ENCODE measurements at places on chromosomes 4 and X. TPM values are rescaled to one million over a fixed set of nuclear protein-coding genes. Genes with fewer than 3 reads are reported as not detected.
A peak's percentile ranks its signal among the peaks of the same experiment; 100 is the strongest.

SMIM31 gene
- total RNA-seq = not detected

DNA sequence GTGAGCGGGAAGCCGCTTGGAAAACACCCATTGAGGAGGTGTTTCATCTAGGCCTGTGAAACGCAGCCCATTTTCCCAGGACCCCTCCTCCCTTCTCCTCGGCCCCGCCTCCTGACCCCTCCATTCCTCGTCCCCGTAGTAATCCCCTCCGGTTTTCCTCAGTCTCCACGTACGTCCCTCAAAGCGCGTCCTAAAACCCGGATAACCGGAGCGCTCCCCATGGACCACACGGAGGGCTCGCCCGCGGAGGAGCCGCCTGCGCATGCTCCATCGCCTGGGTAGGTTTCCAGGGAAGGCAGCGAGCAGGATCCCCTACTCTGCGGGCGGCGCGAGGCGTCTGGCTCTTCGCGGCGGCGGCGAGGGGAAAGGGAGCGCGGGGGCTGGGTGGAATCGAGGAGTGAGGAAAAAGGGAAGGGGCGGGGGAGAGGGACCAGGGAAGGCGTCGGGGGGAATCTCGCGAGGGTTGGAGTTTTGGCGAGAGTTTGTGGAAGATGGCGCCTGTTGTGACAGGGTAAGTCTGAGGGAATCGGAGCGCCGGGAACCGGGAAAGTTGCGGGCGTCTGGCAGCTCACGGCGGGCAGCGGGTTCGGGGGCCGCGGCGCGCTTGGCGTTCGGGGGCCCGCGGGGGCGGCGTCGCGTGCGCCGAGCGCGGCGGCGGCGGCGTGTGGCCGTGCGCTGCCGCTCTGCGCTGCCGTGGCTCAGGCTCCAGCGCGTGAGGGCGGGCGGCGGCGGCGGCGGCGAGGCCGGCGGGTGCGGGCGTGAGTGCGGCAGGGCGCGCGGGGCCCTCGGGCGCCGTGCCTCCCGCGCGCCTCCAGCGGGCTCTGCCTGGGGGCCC lies at the start of gene RBPJ:
RBPJ (plus strand) TSS at position 477 of the 835 bp plus-strand sequence; CDS start at position 492, 15 bp downstream.
- peak; percentile 97 for DNase-seq

DNA sequence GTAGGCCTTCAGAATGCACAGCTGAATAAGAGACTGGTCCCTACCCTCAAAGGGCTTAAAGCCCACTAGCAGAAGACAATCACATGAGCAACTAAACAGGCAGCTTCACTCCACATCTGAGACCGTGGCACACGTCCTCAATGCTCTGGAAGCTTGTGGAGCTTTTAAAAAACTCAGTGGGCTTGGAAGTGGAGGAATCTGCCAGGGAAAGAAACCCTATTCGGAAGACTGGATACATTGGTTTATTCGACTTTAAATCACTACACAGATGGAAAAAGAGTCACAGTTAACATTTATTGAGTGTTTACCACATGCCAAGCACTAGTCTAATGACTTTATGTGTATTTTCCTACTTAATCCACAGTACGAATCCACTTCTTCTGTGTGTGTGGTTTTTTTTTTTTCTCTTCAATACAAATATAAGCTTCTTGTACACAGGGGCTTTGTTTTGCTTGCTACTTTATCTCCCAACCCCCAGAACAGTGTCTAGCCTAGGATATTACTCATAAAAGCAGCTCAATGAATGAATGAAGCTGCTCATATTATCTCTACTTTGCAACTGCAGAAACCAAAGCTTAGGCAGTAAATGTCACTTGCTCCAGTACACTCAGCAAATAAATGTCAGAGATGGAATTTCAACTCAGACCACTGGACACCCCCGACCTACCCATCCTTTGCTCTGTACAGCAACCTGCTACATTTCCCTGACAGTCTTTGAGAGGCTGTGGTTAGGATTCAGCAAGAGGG lies 137.7 kb downstream of the LDB2 start:
- peak; percentile 26 for DNase-seq

DNA sequence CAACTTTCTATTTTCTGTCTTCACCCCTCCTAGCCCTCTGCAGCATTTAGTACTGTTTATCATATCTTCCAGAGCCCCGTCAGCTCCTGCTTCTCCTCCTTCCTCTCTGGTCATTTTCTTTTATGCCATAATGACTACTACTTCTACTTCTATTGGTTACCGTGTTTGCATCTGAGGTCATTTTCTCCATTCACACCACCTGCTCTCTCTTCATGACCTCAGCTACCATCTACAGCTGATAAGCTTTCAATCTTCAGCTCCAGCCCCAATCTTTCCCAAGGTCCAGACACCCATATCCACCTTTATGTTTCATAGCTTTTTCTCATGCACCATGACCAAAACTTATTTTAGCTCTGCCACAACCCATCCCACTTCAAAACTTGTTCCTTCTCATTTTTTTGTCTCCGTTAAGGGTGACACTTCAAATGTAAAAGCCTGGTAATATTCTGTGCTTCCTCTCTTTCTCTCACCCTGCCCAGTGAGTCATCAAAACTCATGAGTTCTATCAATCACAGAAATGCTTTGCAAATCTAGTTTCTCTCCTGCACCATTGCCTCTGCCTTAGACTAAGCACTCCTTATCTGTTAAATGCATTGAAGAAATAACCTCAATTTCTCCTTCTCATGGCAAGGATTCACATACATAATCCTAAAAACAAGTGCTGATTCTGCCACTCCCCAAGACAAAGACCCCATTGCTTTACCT lies 71.3 kb upstream of the IQCM start:
- peak; percentile 46 for DNase-seq

FAM241A gene
- not detected for total RNA-seq

CT45A2 gene
- not detected for total RNA-seq

GRCh38 chr4:173507471-173508385 lies 22.3 kb downstream of the HAND2 start:
- DNase-seq = no peak

GRCh38 chr4:178556796-178557195 lies 1114.6 kb upstream of the AGA start:
- DNase-seq = no peak

ZAR1 gene
- not detected for total RNA-seq

DNA sequence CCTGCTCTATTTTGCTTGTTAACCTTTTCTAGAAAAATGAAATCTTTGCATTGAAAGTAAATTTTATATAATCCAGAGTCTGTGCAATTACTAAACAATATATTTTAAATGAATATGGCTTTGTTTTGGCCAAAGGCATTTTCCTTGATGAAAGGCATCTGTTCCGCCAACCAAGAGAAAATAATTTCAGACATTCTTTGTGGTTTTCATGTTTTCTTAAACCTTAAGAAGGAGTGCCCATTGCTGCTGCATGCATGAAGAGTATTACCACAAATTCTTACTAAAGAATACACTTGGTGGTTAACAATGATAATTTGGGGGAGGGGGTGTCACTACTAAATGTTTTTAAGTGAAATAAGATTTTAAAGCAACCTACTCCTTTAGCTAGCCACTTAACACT lies 2.7 kb upstream of the PDGFC start:
- DNase-seq = peak; percentile 74
